CD4-positive, alpha-beta T cell treated with Interleukin-10 for 1 hour (primary cell): ENCODE measurements at places on chromosomes 16 and 17.

DNA sequence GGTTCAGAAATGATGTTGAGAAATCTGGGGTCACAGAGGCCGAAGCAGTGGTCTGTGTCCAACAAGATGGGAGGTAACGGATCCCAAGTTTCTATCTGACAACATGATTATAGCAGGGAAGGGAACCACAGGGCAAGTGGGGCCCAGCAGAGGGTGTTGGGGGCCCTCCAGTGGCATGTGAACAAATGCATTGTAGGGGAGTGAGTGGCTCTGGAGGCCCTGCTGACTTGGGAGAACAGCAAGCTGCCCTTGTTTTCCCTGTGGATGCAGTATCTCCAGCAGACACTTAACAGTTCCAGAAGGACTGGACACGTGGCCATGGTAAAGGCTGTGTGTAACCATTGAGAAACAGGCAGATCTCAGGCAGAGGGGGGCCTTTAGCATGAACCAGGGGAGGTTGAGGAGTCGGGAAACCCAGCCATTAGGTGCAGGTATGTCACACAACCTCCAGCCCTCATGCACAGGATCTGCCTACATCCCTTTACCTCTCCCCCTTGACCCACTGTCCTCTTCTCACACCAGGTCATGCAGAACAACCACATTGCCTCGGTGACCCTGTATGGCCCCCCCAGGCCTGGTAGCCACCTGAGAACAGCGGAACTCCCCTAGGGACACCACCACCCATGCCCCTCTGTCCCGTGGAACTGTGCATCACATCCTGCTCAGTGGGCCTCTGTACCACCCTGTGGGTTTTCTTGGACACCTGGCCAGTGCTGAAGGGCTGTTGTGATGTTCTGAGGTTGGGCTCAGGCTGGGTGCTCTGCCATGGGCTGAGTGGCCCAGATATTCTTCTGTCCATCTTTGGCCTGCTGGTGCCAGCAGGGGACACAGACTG, 4.1 kb downstream of the B3GNT9 start:
- DNase-seq, result no peak

DNA sequence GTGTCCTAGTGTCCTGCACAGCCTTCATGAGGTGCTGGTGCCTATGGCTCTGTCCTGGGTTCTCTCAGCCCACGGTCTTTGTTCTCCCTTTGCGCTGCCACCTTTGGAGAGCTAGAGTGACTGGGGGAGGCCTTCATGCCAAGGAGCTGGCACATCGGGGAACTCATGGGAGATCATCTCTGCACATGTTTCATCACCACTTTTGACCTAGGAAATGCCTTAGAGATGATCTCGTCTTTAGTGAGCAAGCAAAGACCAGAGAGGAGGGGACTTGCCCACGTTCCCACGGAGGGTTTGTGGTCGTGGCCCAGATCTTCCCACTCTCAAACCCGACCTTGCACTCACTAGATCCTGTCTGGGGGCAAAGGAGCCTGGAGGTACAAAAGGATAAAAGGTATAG, 23.5 kb downstream of the TBX4 start:
- DNase-seq, result no peak

GRCh38 chr17:34635876-34636275, 56.5 kb downstream of the TMEM132E start:
- no peak for DNase-seq

DNA sequence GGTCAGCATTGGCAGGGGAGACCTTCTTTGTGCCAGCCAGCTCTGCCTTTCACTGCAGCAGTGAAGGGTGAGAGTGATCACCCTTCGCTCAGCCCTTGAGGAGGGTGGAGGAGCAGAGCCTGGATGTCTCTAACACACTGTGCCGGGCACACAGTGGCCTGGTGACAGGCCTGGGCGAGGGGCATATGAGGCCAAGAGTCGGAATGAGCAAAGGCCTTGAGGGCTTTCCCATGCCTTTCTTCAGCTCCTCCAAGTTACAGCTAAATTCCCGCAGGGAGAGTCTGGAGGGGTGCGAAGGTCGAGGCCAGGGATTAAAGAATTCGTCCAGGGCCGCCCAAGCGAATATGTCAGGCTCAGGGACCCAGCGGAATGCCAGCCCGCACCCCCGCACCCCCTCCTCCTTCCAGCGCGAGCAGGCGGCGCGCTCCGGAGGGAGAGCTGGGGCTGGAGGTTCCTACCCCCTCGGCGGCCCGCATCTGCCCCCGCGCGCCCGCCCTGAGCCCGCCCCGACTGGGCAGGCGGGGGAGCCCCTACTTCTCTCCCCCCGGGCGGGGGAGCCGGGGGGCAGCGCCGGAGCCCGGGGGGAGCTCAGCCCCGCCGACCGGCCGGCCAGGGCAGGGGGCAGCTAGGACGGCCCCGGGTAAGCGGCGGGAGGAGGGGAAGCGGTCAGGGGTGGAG, at the start of gene RASL10B:
Gene RASL10B (plus strand): TSS at position 401 of the 678 bp plus-strand sequence. CDS start 3,546 bp downstream, outside the sequence.
- peak; percentile 37 for DNase-seq

DNA sequence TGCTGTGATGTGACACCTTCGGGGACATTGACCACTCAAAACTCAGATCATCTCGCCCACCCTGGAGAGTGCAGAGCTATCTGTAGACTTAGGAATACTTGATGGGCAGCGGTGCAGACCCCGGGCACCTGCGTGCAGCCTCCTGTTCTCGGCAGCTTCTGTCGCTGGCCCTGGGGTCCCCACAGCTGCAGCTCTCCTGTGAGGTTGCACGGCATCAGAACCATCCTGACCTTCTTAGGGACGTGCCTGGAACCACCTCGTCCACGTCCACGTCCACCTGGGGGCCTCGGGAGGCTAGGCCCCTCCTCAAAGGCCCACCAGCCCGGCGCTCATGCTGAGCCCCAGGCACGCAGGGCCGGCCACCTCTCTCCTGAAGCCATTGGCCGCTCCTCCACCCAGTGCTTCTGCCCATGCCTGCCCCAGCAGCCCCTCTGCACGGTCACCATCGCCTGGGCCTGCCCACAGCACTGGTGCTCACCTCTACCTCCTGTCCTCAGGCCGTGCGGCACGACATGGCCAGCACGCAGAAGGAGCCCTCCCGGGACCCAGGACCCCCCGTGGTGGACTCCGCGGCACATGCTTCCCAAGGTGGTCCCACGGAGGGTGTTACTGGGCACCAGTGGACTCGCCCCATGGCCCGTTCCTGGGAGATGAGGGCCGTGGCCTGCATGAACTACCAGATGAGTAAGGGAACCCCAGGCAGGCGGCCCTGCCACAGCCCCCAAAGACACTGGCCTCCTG, 2.3 kb upstream of the WFIKKN1 start:
- DNase-seq, result no peak

GRCh38 chr16:20411055-20411454, 1.7 kb downstream of the ACSM5 start:
- no peak for DNase-seq

GRCh38 chr16:68596266-68596665, 48.8 kb upstream of the CDH3 start:
- DNase-seq, result no peak

- DNase-seq, result no peak
Measured at GRCh38 chr16:86343027-86343795, 167.1 kb upstream of the FOXF1 start.

GRCh38 chr16:53064081-53064578, 9.3 kb downstream of the CHD9 start:
- DNase-seq, result no peak

GRCh38 chr17:42361781-42362186, 26.5 kb downstream of the STAT3 start:
- DNase-seq, result peak; percentile 42

DNA sequence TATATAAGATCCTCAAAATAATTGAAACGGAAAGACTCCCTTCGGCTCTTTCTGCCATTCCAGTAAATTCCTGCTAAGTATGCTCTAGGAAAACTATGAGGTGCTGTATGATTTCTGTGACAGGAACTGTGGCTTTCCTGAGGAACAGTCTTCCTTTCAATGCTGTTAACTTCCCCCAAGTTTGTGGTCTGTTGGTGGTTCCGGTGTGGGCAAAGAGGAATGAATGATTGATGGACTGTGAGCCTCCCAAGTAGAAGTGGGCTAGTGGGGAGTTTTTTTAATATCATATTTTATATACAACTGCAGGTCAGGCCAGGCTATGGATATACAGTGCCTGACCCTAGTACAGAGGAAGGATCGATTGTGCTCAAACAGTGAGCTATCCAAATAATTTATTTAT, 560.7 kb upstream of the RBFOX1 start:
- DNase-seq, result no peak
